ENCODE measurements at places on chromosomes 2 and 18.

- DNase-seq: no peak
These were observed 820.5 kb upstream of the CELF4 start for GRCh38 chr18:38386146-38386545.

- no peak for DNase-seq
These were observed 60.8 kb downstream of the CHRNA1 start for GRCh38 chr2:174703430-174703829.

GRCh38 chr18:25134861-25135260 is 217.1 kb downstream of the ZNF521 start:
- DNase-seq: no peak

DNA sequence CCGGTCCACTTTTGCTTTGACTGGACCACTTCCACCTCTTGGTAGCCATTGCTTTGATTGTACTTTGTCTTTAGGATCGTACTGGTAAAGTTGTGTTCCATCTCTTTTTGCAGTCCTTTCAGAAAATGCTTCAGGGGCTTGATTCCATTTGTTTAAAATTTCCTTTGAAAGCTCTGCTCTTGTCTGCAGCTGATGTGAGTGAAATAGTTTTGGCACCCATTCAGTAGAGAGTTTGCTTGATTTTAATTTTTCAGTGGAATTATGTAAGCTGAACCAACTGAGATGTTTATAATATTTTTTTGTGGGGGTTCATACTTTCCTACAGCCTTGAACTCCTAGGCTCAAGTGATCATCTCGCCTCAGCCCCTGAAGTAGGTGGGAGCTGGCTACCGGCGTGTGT is 7.6 kb upstream of the MIB1 start:
- DNase-seq: no peak

GRCh38 chr2:199914372-199914958 is 3.4 kb downstream of the C2orf69 start:
- no peak for DNase-seq

DNA sequence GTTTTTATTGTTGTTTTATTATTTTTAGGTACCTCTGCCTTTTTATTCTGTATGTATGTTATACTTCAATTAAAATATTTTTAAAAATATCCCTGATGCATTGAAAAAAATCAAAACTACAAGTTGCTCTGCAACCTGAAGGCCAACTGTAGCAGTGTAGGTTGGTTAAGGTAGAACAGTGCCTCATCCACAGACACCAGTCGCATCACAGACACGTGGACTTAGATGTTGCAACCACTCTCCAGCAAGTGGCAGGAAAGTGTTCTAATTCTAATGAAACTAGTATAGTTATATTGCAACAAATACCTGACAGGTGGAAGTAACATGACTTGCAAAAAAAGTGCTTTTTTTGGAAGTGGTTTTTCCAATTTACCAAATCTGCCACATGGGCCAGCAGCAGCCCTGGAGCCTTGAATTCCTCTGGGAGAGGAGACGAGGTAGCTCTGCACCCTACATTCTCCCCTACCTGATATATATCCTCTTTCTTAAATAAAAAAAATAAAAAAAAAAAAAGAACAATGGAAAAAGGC is 28.4 kb upstream of the SLC3A1 start:
- no peak for DNase-seq

DNA sequence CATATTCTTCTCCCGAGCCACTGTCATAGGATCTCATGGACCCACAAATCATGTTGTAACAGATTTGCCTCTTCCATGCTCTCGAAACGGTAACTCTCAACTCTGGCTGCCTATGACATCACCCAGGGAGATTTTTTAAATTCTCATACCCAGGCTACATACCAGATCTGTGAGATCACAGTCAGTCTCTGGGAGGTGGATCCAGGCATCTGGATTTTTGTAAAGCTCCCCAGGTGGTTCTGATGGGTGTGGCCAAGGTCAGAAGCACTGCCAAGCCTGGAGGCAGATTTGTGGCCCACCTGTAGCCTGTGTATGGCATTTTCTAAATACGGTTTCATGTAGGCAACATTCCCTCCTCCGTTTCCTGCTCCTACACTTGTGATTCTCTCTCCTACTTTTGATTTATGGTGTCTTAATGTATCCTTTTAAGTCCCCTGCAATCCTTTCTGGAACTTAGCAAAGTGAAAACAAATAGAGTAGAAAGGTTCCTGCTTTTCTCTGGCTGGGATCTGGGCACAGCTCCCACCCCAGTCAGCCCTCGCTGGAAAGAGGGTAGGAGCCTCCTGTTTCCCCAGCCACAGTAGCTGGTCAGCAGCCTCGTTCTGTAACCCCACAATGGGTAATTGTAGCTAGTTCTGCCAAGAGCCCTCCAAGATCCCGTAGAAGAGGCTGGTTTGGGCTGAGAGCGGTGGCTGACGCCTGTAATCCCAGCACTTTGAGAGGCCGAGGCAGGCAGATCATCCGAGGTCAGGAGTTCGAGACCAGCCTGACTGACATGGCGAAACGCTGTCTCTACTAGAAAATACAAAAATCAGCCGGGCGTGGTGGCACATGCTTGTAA is 96.2 kb downstream of the KLHL29 start:
- DNase-seq: no peak

GRCh38 chr2:9883897-9884296 is 40.6 kb downstream of the TAF1B start:
- no peak for DNase-seq

DNA sequence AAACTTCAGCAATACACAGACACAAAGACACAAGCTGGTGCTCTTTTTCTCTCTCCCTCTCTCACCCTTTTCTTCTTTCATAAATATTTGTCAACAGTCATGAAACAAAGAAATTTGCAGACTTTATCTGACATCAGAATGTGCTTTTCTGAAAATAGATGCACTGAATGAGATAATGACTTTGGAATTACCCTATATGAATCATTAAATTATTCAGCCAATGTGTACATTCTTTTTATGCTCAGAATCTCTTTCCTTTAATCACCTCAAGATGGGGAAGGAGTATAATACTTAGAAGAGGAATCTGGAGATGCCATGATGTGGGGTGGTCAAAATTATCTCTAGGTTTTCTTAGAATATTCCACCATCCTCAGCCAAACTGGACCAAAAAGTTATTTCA is 289.9 kb downstream of the LRRTM1 start:
- DNase-seq: no peak

DNA sequence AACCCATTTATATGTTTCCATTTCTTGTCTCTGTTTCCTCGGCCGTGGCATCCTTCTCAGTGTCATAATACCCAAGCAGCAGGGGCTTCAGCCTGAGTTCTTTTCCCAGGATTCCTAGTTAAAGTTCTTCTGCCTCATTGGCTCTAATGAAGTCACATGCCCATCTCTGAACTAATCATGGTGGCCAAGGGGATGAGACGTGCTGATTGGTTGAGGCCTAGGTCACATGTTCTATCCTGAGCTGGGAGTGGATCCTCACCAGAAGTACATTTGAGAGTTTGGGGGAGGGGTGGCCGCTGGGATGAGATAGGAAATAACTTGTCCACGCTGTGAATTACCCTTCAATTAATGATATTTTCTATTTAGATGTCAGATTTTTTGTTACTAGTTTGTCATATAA is 3.8 kb upstream of the UGT1A5 start:
- no peak for DNase-seq

DNA sequence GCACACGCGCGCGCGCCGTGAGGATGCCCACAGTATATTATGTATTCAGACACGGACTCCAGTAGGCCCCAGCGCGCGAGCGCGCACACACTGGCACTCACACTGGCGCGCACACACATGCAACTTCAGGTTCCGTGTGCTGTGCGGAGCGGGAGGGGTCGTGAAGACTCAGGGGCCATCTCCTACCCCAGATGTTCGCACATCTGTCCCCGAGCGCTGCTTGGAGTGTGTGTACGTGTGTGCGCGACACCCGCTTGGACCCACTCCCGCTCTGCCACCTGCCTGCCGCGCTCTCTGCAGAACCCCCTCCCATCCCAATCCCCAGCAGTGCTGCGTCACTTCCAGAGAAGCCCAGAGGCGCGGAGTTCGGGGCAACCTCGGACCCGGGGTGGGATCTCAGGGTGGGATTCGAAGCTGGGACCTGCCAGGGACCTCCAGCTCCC is 2.6 kb downstream of the NRP2 start:
- no peak for DNase-seq

GRCh38 chr2:15788830-15789229 is 151.5 kb upstream of the MYCN start:
- DNase-seq: no peak

DNA sequence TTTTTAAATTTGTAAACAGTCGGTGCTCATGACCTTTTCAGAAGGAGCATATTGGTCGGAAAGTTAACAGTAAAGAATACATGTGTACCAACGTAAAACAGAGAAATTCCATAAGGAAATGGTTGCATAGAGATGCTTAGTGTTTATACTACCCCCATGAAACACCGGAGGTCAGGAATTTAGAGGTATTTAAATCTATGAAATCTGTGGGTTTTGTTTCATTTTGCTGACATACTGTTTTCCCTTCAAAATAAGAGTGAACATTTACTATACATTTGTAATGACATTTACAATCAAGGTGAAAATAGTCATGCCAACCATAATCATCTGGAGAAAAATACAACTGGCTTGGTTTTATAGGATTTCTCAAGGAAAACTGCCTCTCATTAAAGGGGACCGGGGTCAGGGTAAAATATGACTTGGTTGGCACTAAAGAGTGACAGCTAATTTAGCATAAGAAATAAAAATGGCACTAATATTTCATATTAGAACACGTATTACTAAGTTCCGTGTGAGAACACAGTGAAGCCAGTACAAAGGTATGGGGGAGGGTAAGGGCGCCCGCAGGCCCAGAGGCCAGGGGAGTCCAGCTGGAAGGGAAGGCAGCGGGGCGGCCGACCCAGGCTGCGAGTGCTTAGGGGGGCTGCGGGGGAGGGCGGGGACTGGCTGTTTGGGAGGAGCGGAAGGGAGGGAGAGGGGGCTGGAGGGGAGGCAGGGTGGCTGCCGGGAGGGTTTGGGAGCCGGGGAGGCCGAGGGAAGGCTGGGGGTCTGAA is 1.1 kb upstream of the RNU4ATAC start:
- DNase-seq: no peak

DNA sequence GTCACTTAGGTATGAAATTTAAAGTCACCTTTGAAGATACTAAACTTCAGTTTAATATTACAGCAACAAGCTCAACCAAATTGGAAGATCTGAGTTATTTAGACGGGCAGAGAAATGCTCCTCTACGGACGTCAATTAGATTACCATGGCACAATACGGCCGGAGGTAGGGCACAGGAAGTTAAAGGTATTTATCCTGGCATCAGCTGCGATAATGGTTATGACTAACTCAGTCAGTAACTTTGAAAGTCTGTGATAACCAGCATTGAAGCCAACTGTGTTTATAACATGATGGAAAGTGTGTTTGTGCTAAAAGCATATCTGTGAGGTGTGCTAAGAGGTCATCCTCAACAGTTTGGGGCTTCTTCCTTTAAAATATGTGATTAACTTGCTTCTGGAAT is 117.3 kb downstream of the WDSUB1 start:
- DNase-seq: no peak

DNA sequence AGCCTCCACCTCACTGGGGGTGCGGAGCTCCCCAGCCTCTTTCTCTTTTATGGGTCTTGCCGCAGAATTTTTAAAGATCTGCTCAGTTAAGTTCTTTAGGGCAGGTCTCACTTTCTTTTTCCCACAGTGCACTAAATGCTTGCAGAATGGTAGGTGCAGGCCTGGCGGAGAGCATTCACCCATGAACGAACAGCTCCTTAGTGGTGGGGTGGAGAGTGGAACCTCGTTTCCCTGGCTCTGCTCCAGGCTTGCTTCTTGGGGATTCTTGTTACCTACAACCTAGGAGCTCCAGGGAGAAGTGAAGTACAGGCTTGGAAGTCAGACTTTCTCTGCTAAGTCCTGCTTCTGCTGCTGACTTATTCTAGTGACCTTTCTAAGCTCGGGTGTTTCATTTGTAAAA is 70.3 kb upstream of the PXDN start:
- no peak for DNase-seq

DNA sequence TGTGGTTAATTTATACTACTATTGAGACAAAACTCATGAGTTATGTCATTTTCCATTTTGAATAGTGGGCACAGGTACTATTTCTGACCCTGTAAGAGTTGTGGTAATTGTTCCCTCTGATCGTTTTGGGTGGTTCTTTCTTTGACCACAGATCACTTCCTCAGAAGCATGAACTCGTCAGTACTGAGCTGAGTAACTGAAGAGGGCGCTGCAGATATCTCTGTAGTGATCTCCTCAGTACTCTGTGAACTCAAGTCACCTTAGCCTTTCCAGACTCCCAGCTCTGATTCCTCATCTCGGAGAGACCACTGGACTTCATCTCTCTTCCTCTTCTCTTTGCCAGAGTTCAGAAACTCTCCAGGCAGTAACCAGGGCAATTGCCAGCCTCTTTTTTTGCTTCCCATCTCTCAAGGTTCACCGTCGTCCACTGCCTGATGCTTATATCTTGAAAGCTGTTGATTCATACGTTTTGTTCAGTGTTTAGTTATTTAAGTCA is 9.4 kb upstream of the IL1RL1 start:
- no peak for DNase-seq

GRCh38 chr2:66494708-66495107 is 59.8 kb downstream of the MEIS1 start:
- DNase-seq: no peak

GRCh38 chr2:84914334-84914733 is 8.9 kb downstream of the TMSB10 start:
- no peak for DNase-seq

DNA sequence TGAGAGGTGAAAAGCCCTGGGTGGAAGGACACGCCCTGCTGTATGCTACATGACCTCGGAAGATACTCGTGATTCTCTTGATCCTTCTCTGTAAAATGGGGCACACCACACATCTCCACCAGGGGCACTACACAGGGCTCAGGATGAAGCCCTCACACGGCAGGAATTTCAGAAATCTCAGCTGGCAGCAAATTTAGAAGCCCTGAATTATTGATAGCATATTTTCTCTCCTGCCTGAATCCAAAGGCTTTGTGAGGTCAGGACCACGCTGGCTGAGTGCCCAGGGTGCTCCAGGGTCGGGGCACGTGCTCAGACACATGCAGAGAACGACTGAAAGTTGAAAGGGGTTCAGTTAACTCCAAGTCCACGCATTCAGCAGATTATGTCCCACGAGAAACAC is 42.1 kb upstream of the GALR1 start:
- no peak for DNase-seq

DNA sequence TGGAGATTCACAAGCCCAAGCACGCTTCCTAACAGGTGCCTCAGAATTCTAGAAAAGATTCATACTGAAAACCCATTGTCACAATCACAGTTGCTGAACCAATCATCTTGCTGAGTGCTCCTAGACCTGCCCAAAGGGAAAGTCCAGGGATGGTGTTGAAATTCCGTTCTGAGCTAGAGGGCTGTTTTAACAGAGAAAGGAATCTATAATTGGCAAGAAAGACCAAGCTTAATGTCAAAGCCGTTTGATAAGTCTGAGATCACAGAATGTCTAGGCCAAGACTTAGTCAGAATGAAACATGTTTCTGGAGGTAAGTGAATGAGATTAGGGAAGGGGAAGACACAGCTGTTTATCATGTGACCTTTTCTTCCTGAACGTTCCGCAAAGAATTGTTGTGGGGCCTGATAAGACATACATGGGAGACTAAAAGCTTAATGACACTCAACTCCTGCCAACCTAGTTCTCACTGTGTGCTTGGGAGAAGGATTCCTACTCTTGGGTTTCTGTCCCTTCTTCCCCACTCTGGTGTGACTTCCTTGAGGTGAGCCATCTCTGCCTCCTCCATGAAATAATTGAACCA is 27.5 kb downstream of the PMAIP1 start:
- DNase-seq: no peak

Data from left forelimb (tissue), 1 donor.